ENCODE measurements at places on chromosomes 5 and 9.
A peak's percentile ranks its signal among the peaks of the same experiment; 100 is the strongest.

DNA sequence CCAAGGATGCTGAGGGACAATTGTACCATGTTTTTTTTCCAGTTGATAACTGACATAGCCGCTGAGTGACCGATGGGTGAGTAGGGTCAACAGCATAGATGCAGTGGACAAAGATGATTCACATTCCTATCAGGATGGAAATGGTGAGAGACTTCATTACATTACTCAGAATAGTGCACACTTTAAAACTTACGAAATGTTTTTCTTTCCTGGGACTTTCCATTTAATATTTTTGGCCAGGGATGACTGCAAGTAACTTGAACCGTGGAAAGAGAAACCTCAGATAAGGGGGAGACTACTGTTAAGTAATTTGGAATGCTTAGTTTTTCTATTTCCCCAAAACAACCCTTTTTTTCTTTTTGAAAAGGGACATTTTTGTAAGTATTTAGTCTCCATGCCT is 3.0 kb upstream of the TUSC1 start:
- no peak for DNase-seq

- no peak for DNase-seq
Measured at GRCh38 chr5:136766456-136766855, 401.1 kb upstream of the TRPC7 start.

GRCh38 chr5:58024151-58024550 is 435.7 kb downstream of the PLK2 start:
- no peak for DNase-seq

- DNase-seq = no peak
Measured at GRCh38 chr9:19386502-19387044, 6.5 kb upstream of the RPS6 start.

DNA sequence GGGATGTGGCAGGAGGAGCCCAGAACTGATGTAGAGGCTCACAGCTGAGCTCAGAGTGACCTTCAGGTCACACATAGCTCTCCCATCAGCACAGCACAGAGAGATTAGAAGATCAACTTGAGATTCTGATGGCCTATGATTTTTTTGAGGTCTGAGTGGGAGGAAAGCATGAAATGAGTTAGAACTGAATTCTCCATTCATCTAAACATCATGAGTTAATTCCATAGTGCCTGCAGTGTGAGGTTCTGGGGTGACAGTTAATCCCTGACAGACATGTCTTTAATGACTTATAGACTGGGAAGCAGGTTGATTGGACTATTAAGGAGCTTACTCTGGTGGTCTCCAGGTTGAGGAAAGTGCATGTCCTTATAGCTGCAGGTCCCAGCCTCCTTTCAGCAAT is 22.4 kb downstream of the SLC22A5 start:
- no peak for DNase-seq

GRCh38 chr9:33105959-33106358 is 29.5 kb upstream of the SMU1 start:
- DNase-seq = no peak

GRCh38 chr9:107039542-107039941 is 176.6 kb downstream of the ZNF462 start:
- no peak for DNase-seq

GRCh38 chr5:661891-662750 is 31.0 kb downstream of the TPPP start:
- DNase-seq = no peak

- no peak for DNase-seq
Measured at GRCh38 chr5:78592735-78593386, 55.7 kb downstream of the LHFPL2 start.

DNA sequence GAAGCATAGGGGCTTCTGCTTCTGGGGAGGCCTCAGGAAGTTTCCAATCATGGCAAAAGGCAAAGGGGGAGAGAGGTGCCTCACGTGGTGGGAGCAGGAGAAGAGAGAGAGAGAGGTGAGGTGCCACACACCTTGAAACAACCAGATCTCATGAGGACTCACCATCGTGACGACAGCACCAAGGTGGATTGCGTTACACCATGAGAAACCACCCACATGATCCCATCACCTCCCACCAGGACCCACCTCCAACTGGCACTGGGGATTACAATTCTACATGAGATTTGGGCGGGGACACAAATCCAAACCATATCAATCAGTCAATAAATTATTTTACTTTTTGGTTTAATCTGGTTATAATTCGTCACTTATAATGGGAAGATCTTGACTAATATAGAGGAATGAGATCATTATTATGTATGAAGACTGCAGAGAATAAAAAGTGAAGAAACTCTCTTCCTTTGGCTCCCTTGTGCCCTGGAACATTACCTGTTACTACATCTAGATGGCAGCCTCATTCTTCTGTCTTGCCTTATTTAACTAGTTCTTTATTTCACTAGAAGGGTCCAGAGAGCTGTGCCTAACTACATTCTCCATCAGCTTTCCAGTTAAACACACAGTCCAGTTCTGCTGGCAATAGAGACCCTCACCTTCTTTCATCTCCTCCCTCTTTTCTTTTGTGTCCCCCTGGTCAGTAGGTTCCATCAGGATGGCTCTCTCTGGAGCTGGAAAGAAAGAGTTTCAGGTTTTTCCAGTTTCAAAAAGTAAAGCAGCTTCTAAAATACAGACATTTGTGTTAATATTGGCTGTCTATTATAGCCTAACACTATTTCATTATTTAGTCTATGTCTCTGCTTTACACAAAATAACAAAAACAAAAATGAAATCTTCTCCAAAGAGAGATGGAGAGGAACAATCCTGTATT is 21.7 kb upstream of the SPINK7 start:
- peak; percentile 20 for DNase-seq

GRCh38 chr9:132942541-132943182 is 1.8 kb downstream of the TSC1 start:
- no peak for DNase-seq

DNA sequence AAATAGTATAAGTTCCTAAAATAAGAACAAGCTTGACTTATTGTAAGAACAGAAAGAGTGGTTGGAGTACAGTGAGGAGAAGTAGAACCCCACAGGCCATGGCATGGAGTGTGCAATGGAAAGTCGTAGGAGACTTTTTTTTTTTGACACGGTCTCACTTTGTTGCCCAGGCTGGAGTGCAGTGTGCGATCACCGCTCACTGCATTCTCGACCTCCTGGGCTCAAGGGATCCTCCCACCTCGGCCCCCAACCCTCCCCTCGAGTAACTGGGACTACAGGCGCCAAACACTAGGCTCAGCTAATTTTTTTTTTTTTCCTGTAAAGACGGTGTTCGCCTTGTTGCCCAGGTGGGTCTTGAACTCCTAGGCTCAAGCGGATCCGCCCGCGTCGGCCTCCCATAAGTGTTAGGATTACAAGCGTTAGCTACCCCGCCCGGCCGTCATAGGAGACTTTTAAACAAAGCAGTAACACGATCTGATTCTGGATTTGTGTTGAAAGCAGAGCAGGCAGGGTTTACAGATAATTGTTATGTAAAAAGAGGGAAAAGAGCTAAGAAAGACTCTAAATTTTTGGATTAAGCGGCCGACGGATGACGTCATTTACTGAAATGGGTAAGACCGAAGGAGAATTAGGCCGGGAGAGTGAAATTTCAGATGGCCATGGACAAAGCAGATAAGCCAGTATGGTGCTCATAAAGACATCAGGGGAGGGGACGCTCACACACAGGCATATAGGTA is 752 bp downstream of the TSTD2 start:
- peak; percentile 54 for DNase-seq

DNA sequence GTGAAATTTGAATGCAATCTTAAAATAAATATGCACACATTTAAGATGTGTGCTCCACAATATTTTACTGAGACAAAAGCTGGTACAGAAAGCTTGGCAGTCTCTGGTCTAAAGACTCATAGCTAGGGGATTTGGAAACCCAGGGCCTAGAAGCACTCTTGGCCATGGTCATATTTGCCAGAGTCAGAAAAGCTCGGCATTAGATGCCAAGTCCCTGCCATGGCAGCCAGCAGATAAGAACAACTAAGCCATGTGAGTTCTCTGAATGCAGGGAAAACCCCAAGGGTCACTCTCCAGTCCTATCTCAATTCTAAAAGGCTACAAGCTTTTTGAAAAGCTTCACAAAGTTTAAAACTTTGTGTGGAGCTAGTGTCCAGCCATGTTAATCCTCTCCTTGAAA is 119.5 kb downstream of the FAM114A2 start:
- no peak for DNase-seq

DNA sequence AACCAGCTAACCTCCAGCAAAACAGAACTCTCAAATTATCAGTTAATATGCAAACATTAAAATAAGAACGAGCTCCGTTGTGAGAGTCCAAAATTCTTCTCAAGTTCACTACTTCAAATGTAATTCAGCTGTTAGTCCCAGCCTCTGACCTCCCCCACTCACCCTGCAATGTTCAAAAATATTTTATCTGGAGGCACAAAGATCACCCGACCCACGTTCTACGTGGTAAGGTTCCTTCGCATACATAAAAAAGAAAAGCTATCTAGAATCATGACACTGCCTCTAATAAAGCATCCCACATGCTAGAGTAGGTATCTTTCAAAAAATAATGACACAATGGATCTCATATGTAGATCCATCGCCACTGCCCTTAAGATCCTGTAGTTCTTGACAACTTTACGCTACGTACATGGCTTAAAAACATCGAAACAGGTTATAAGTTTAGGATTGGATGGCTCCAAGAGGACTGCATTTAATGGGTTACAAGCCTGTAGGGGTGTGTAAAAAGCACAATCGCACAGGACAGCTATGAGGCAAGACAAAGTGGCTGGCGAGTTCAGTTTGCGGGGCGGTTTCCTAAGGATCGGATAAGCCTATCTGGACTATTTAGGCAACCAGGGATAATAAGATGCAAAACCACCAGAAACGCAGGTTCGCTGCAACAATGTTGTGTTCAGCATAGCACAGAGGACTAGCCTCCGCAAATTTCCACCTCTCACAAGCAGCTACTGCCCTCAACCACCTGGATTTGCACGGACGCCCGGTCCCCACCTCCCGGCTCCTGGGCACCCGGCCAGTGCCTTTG is 969 bp downstream of the CLK4 start:
- no peak for DNase-seq

DNA sequence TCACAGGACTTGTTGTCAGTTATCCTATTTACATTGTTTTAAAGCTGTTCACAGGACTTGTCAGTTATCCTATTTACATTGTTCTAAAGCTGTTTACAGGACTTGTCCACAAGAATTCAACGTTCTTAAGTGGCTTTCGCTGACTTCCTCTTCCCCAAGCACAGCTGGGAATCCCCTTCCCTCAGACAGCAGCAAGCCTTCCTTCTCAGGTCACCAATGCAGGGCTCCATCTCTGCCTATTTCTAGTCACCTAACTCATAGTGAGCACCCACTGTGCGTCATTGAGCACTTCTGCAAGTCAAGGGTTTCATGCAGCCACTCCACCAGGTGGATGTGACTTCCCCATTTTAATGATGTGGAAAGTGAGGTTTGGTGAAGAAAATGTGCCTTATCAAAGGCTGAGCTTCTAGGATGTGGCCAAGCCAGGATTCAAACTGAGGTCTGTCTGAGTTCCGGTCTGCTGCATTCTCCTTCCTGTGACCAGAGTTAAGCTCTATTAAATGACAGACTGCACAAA is 109.8 kb upstream of the ZNF462 start:
- no peak for DNase-seq
